ENCODE measurements at places on chromosomes 2 and 18.

GRCh38 chr2:46471-47345 lies at the start of gene FAM110C:
TSS of gene FAM110C (minus strand) at chr2:46505. CDS start at chr2:46385, 120 bp downstream.
- DNase-seq: peak; percentile 10

DNA sequence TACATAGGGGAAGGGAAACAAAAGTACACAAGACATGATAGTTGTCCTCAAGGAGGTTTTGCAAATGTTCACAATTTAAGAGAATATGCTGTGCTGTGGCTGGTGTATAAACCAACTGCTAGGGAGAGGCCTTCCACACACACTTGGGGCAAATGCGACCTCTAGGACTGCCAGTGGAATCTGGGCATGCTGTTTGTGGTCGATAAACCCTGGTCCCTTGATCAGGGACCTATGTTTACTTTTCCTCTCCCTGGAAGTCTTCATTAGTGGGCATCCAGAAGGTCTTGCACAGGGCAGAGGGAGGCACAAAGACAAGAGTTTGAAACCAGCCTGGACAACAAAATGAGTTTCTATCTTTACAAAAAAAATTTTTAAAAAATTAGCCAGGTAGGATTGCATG lies 7.3 kb upstream of the IL1B start:
- no peak for DNase-seq

DNA sequence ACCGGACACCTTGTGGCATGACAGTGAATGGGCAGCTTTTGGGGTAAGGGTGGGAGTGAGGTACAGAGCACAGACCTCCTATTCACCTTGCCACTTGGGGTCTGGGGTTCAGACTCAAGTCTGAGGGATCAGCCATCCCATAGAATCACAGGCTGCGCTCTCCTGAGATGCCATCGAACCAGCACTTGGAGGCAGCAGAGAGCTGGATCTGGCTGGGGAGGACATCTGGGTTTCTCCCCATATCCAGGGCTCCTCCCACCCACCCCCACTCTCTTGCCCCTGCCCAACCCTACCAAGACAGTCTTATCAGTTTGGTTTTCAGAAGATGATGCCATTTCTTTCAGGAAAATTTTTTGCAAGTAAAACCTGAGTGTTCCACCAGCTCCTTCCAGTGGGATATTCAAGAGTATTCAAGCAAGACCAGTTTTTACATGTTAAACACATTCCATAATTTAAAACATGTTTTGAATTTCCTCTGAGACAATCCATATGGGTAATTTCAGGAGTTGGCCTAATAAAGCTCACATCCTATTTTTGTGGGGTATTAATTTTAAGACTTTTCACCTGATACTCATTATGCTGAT lies 29.2 kb upstream of the TEX44 start:
- DNase-seq: peak; percentile 64

- DNase-seq: no peak
These were observed 46.2 kb downstream of the AKAIN1 start for GRCh38 chr18:5150894-5151293.

- peak; percentile 85 for DNase-seq
These were observed 9.1 kb downstream of the CNNM4 start for GRCh38 chr2:96769814-96770213.

DNA sequence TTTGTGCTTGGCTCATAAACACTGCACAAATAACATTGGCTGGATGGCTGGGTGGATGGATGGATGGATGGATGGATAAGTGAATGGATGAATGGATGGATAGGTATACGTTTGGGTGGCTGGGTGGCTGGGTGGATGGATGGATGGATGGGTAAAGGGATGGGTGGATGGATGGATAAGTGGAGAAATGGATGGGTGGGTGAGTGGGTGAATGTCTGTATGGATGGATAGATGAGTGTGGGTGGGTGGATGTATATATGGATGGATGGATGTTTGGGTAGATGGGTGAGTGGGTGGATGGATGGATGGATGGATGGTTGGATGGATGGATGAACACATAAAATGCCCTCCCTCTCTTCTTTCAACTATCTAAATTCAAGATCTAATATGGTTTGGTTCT lies 38.1 kb downstream of the KCNF1 start:
- no peak for DNase-seq

DNA sequence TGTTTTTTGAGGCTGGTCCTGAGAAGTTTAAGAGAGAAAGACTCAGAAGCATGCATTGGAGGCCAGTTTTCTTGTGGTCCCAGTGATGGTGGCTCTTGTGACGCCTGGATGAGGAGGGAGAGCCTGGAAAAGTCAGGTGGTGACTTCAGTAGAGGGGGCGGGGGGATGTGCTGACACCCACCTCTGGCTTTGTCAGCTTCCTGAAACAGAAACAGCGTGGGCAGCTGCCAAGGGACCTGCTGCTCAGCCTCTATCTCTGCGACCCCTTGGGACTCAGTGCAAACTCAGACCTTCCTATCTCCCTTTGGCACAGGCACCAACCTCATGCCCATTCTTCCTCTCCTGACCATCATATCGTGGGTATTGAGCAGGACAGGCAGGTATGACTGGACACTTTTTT lies 6.4 kb downstream of the TGFBRAP1 start:
- no peak for DNase-seq

DNA sequence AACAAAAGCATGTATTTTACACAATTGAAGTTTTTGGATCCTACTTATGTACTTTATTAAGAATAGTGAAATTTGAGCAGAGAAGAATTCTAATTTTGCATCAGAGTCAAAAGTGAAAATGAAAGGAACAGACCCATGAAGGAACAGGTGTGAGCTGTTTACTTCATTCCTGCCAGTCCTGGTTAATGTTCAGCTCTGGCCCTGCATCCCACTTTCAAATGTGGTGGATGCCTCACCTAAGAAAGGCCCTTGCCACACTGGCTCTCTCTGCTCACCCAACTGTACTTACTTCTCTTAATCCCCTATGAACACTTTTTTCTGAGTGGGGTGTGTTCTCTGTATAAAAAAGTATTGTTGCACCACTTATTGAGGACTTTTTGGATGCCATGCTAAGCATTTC lies 22.2 kb downstream of the FAM110C start:
- DNase-seq: no peak

GRCh38 chr2:128379021-128380015 lies 60.6 kb upstream of the HS6ST1 start:
- peak; percentile 92 for DNase-seq

- DNase-seq: no peak
These were observed 305.1 kb upstream of the MGAT5 start for GRCh38 chr2:133948610-133949290.

- no peak for DNase-seq
These were observed 205.4 kb upstream of the CDH2 start for GRCh38 chr18:28382215-28382879.

GRCh38 chr2:185807351-185807750 lies 68.7 kb downstream of the FSIP2 start:
- DNase-seq: no peak

- no peak for DNase-seq
These were observed 72.5 kb downstream of the GCA start for GRCh38 chr2:162416446-162416845.

- DNase-seq: no peak
These were observed 4.6 kb upstream of the IMPACT start for GRCh38 chr18:24421831-24422230.

DNA sequence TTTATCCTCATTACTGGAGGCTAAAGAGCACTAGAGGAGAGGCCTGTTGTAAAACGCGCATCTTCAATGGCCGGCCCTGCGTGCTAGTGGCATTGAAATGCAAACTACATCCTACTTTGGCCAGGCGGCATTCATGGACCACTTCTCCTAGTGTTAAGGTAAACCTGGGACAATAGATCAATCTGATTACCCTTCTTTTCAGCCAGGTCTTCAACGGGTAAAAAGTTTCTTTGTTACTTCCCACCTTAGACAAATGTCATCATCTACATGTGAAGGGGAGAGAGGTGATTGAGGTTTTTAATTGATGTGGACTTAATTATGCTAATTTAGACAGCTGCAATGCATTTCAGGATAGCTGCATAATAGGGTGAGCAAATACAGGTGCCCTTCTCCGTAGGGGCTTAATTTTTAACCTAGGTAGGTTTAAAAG lies 628.0 kb downstream of the ZEB2 start:
- DNase-seq: peak; percentile 86

DNA sequence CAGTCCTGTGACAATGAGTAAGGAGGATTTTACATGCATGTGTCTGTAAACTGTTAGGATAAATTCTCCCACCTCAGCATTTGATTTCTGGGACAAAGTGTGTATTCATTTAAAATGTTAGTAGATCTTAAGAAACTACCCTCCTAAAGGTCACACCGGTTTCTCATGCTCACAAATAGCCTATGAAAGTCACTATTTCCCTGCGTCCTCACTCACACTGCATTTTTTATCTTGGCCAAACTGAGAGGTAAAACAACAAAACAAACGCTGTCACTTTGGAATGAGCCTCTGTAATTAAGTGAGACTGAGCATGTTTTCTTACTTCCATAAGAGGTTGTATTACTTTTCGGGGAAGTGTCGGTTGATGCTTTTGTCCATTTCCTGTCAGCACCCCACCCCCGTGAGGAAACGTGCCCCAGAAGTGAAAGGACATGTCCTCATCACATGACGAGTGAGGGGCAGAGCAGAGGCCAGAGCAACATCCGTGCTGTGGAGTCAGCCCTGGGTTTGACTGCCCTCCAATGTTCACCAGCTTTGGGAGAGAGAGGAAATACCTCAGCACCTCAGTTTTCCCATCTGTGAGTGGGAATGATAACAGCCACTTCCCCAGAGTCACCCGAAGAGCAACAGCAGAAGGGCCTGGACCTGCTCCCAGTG lies 3.1 kb downstream of the GYPC start:
- no peak for DNase-seq

DNA sequence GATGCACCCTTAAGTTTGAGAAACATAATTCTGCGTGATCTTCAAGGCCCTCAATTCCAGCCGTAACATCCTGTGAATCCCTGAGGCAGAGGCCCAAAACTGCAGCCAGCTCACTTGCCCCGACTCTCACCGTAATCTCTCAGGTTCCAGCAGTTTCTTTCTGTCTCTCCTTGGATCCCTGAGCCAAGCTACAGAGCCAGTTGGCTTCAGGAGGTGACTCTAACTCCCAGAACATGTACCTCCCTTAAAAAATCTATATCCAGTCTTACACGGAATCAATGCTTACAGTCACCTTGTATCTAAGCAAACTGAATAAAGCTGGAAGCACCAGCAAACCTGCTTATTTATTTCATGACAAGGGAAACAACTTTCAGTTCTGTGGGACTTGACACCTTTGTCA lies 300.4 kb downstream of the SETBP1 start:
- no peak for DNase-seq

DNA sequence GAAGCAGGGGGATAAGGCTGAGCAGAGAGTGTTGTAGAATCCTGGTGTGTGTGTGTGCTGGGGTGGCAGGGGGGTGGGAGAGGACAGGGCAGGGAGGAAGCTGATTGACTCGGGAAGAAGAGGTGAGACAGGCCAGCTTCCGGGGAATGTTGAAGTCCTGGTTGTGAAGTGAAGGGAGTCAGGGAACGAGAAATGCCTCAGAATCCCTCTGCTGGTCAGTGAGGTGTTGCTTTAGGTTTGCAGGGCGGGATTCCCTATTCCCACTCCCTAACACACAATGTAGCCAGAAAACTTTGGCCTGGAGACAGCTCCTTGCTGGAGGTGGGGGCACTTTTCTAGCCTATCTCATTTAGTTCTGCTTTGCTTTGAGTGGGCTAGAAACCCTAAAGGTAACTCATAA lies 265.1 kb downstream of the HAUS1 start:
- peak; percentile 70 for DNase-seq

- DNase-seq: no peak
These were observed 46.4 kb downstream of the ACYP2 start for GRCh38 chr2:54161660-54162424.

GRCh38 chr2:133660510-133660909 lies 92.2 kb upstream of the NCKAP5 start:
- DNase-seq: no peak

GRCh38 chr2:88216641-88217040 lies 46.5 kb downstream of the THNSL2 start:
- no peak for DNase-seq
